ENCODE measurements at places on chromosomes 2 and 18.

- peak; percentile 19 for DNase-seq
These were observed 183.8 kb upstream of the STON1 start for GRCh38 chr2:48346124-48346536.

- DNase-seq, result no peak
These were observed 459.8 kb upstream of the FSIP2 start for GRCh38 chr2:185278761-185279160.

DNA sequence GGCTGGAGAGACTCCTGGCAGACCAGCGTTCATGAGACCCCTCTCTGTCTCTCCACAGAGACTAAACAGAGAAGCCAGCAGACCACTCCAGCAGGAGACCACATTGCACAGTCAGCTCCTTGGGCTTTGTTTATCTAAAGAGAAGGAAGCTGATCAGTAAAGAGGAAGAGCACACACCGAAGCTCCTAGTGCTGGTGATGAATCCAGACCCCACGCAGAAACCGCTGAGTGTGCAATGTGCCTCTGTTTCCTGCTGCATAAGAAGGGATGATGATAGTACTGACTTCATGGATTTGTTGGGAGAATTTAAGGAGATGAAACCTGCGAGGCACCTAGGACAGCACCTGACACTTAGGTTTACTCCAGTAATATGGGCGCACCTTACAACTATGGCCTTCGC lies 544.1 kb upstream of the ID2 start:
- DNase-seq, result no peak

- DNase-seq, result no peak
These were observed 96.5 kb downstream of the PTGR3 start for GRCh38 chr18:75112186-75113096.

DNA sequence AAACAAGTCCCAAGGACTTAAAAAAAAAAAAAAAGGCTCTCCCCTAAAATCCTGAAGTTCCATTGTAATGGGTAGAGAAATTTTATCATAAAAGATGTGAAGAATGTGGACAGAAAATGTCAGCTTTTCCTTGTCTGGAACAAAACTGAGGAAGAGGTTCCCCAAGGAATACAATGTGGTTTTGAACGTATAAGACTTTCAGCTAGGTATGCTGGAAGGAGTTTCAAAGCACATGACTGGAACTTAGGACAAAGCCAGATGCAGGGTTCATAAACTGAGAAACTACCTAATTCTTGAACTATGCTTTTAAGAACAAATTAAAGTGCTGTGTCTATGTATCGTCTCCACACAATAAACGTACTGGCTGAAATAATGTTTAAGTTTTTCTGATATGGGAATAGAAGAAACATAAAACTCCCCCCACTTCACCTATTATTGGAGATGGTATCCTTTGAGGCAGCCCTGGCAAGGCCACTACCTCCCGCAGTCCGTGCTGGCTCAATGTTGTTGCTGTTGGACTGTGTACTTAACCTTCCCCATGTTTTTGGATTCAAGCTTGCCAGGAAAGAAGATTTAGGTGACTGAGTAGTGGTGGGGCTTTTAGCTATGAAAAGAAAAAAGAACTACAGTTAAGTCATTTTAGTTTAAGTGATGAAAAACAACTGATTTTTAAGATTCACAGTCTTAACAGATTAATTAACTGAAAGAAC lies 84.2 kb upstream of the DNER start:
- DNase-seq, result no peak

- DNase-seq, result no peak
These were observed 34.7 kb downstream of the EHBP1 start for GRCh38 chr2:62740221-62740620.

GRCh38 chr18:79318142-79318673 lies 77.5 kb upstream of the NFATC1 start:
- no peak for DNase-seq

GRCh38 chr2:42942990-42943493 lies 150.7 kb upstream of the HAAO start:
- no peak for DNase-seq

DNA sequence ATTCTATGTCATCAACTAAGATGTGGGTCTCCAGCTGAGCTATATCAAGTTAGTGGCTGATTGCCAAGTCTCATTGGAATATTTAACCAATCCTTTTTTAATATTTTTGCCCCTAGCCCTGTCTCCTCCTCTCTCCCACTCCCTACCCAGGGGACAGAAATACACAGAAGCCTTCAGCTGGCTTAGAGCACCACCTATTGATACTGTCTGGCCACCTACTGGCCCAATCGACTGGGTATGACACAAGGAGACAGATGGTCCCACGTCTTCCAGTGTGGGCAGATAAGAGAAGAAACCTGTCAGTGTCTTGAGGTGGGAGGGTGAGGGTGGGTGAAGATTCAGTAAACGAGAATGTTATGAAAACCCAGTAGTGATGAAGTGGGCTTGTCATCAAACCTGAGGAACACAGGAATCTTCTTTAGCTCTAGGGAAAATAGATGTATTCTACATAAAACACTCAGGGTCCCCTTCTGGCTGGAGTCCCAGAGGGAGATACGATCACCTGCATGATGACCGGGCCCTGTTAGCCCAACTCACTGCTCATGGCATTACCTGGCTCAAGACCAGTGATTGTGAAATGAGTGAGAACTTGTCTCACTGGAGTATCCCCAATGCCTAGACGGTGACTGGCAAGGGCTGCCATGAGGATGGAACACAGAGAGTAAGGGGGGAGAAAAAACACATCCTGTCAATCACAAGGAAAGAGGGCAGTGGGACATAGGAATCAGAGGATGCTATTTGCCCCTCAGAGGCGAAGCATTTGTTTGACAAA lies 26.7 kb downstream of the POLR1A start:
- DNase-seq, result peak; percentile 44

- DNase-seq, result no peak
These were observed 15.7 kb downstream of the FAM98A start for GRCh38 chr2:33583194-33583938.
